ENCODE measurements at places on chromosomes 1 and 21.

DNA sequence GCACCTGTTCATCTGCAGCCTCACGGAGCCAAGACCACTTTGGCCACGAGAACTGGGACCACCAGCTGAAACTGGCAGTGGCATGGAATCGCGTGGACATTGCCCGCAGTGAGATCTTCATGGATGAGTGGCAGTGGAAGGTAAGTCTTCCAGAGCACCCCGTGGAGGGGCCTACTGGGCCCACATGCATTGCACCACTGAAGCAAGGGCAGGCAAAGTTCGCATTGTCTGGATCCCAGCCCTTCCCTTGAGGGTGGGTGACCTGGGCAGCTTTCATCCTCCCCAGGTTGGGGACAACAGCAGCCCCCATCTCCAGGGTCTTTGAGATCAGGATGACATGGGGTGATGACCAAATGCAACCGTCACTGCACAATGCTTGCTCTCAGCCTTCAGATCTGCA is 37.5 kb downstream of the TRPM2 start:
- no peak for DNase-seq

DNA sequence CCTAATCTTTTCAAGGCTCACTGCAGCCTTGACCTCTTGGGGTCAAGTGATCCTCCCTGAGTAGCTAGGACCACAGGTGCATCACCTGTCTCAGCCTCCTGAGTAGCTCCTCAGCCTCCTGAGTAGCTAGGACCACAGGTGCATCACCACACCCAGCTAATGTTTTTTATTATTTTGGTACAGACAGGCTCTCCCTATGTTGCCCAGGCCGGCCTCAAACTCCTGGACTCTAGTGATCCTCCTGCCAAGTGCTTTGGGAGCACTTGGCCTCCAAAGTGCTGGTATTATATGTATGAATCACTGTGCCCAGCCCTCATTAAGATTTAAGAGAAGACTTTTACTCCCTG is 58.5 kb upstream of the S1PR1 start:
- no peak for DNase-seq

DNA sequence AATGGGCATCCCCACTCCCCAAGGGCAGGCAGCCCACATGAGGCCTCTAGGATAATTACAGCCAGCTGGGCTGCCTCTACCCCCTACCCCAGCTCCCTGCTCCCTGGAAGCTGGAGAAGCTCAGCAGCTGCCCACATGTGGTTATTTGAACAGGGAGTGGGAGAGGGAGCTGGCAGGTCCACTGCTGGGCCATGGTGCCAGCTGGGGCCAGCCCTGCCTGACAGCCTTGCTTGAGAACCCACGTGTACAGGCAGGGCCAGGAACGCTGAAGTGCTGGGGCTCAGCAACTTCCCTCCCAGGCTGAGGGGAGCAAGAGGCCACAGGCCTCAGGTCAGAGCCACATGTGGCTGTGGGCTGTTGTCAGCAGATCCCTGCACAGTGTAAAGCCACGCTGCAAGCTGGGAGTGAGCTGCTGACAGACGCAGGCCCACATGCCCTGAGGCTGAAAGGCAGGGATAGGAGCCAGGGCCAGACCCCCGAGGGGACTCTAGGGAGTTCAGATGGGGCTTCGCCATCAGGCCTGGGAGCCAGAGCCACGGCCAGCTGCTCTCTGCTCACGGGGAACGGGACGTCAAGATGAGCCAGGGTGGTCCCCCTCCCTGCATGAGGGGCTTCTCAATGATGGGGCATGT is 129.0 kb downstream of the SYF2 start:
- no peak for DNase-seq

DNA sequence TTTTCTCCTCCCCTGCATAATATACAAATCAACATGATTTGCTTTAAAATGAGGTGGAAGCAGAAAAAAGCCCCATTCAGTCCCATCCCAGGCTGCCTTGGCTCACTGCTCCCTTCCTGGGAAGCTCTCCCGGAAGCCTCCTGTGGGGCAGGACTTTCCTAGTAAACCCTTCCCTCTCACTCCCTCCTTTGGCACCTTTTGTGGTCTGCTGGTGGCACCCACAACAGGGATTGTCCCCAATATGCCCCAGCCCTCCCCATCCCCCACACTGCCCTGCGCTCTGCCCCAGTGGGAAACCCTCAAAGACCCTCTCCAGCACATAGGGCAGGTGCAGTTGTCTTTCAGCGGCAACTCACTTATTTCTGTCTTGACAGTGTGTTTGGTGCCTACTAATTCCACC is 1.8 kb upstream of the TMPRSS2 start:
- no peak for DNase-seq

- DNase-seq = no peak
Measured at GRCh38 chr1:107480548-107481415, 339.9 kb downstream of the NTNG1 start.

- DNase-seq = no peak
Measured at GRCh38 chr1:201310251-201310985, 27.1 kb downstream of the PKP1 start.

GRCh38 chr1:56024155-56024554 is 555.2 kb downstream of the PLPP3 start:
- DNase-seq = no peak

- no peak for DNase-seq
Measured at GRCh38 chr1:164311377-164311776, 247.6 kb upstream of the PBX1 start.

DNA sequence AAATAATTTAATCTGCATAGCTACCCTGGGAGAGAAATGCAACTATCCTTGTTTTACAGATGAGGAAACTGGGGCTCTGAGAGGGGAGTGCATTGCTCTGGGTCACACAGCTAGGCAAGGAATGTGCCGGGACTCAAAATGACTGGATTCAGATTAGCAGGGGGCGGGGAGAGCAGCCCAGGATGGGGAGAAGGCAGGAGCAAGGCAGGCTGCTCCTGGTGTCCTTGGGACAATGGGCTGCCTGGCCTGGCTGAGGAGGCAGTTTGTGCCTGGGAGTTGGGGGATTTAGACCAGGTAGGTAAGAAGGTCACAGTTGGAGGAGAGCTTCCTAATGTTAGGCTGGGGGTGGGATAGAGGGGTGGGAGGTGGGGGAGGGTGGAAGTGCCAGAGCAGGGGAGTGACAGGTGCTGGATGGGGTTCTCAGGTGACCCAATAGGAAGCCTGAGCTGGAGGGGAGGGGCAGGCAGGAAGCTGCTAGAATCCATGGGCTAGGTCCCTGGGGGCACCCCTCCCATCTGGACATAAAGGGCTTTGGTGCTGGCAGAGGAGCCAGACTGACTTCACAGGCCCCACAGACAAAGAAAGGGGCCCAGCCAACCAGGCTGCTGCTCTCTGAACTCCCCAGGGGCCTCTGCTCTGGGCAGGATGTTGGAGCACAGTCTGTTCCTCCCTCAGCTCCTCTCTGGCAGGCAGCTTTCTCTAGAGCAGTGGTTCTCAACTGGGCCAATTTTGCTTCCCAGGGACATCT is 29.0 kb downstream of the TRIM62 start:
- DNase-seq = no peak

GRCh38 chr1:185693654-185694053 is 40.5 kb upstream of the HMCN1 start:
- DNase-seq = no peak

GRCh38 chr1:173477286-173478093 is at the start of gene PRDX6:
Gene PRDX6 (plus strand): TSS chr1:173477335. CDS start chr1:173477398, 63 bp downstream.
- DNase-seq = no peak

- DNase-seq = no peak
Measured at GRCh38 chr1:25065321-25065721, 135.2 kb upstream of the RUNX3 start.

- no peak for DNase-seq
Measured at GRCh38 chr1:156220226-156220625, 7.4 kb downstream of the PMF1 start.

- no peak for DNase-seq
Measured at GRCh38 chr1:21594501-21594900, 74.7 kb downstream of the RAP1GAP start.

DNA sequence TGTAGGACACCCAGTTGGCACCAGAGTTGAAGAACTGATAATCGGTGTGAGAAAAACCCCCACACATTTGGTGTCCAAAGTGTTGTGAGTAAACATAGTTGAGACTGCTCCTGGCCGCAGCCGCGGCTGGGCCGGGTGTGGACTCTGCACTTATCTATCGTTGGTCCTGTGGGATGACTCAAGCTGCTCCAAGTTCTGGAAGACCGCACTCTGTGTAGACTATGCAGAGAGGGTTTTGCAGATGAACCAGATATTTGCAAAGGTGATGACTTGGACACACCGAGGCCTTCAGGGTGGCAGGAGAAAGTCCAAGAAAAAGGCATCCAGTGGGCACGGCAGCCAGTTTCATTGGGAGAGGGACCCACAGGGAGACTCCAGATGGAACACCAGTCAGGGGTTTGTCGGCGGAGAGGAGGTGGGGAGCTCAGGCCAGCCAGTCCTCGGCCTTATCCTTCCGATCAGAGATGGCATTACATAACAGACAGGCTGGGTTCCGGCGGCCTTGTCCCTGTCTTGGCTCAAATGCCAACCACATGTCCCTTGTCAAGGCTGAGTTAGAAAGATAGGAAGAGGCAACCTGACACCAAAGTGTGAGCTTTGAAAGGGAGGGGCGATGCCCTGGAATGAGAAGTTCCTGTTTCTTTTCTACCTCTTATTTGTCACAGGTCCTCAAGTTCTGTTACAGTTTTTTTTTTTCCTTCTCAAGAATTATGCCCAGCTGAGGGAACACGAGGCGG is 21.1 kb downstream of the C2CD2 start:
- no peak for DNase-seq

DNA sequence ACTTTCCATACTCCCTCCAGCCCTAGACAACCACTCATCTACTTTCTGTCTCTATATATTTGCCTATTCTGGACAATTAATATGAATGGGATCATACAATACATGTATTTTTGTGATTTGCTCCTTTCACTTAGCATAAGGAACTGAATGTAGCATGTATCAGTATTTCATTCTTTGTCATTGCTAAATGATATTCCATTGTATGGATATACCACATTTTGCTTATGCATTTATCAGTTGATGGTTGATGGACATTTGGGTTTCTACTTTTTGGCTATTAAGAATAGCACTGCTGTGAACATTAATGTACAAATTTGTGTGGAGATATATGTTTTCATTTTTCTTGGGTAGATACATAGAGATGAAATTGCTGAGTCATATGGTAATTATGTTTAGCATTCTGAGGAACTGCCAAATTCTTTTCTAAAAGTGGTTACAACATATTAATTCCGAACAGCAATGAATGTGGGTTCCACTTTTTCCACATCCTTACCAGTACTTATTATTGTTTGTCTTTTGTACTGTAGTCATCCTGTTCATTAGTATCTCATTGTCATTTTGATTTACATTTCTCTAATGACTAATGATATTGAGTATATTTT is 121.0 kb downstream of the LRRC40 start:
- no peak for DNase-seq

DNA sequence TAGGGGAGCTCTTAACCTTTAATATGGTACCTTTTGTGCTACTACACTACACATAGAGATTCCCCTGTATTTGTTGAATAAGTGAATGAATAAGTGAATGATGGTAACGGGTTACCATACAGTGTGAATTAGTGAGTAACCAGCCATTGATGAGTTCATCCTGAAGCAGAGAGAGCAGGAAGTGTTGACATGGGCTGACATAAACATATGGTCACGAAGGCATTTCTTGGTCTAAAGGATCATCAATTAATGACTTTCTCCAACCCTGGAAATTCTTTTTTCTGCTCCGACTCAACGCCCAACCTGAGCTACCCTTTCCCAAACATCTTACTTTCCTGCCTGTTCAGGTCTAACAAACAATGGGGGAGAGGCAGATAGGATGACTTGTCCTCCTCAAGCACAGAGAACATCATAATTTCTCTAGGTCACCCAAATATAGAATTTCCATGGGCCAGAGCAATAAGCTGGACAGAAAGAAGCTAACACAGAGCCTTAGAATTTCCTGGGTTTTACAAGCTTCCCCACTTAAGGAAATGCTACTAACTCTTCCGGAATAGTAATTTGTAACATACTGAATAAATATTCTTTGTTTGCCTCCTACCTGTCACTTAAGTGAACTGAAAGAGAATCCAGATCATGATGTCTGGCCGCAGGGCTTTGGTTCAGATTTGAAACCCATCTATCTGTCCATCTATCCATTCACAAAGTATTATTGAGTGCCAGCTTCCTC is 114.7 kb upstream of the NGF start:
- no peak for DNase-seq

- no peak for DNase-seq
Measured at GRCh38 chr1:56533197-56533596, 46.2 kb downstream of the PLPP3 start.

- no peak for DNase-seq
Measured at GRCh38 chr1:3127738-3128137, 58.7 kb downstream of the PRDM16 start.

GRCh38 chr1:111624382-111624781 is 4.8 kb downstream of the RAP1A start:
- no peak for DNase-seq

DNA sequence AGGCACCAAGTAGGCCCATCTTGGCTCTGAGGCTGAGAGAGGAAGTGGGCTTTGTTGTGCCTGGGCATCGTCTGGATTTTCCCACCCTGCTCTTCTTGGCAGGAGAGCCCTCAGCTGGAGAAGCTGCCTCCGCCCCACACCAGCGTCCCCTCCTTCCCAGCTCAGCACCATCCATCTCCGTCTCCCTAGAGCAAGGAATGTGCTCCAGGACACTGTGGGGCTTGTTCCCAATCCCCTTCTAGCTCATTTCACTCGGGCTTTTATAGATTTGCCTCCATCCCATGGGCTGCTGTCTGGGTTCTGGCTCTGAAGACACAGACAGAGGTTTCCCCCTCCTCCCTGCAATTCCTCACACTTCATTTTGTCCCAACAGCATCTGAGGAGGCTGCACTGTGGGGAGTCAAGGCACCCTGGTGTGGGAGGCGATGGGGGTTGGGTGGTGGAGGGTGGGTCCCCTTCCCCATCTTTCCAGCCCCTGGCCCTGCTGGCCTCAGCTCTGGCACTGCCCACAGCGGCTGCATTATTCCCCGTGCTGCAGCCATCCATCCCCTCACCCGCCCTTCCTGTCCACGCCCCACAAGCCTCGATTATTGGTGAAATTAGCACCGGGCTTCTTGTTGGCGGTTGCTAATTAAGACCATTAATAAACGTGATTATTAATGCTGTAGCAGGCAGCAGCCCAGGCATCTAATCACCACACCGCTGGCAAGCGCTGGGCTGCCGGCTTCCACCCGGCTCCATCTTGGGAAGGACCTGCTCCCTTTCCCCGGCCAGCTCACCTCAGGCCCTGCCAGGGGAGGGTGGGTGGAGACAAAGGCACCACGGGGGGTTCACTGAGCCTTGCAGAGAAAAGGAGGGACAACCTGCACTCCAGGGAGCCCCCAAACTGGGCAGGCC is 21.7 kb downstream of the RHBG start:
- no peak for DNase-seq

GRCh38 chr1:17837233-17838030 is 82.3 kb downstream of the ACTL8 start:
- DNase-seq = no peak

- no peak for DNase-seq
Measured at GRCh38 chr1:231075020-231075419, 35.0 kb upstream of the FAM89A start.

All from inflammatory macrophage treated with lipopolysaccharide for 1 hour (primary cell).